Sciatic nerve (tissue), 2 donors: ENCODE measurements at places on chromosomes 3 and 15. TPM values are rescaled to one million over a fixed set of nuclear protein-coding genes. Genes with fewer than 3 reads are reported as not detected.

DNA sequence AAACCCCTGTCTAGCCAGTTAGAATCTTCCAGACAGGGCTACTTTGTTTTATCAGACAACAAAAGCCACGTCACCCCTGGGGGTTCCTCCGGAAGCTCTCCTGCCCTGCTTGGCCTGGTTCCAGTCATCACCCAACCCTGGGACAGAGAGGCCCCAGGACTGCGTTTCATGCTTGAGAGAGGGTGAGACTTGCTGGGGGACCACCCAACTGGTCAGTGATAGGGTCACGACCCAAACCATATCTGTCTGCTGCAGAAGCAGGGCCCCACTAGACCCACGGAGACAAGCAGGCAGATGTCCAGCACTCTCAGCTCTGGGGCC, 1.2 kb downstream of the NT5DC2 start:
- DNase-seq, result no peak

The GABRB3 gene
- total RNA-seq, result 4.5 TPM

GRCh38 chr3:52314489-52314888, 1.6 kb upstream of the DNAH1 start:
- no peak for DNase-seq

The LXN gene
- total RNA-seq, result 24.9 TPM

DNA sequence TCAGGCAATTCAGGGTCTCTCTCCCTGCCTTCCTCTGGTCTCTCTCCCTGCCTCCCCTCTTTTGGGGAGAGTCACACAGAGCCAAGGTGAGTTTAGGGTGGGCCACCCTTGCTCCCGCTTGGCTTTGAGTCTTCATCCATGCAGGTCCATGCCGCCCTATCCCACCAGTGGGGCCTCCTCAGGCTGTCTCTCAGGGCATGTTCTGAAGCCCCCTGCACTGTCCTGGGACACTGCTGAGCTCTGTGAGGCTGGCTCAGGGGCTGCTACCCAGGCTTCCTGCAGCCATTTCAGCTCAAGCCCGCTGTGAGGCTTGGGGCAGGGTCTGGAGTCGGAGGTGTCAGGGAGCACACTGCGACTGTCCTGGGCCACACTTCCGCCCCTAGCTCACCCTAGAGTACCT, 203.1 kb downstream of the SSR3 start:
- DNase-seq, result no peak

GRCh38 chr3:184415203-184415490, 35.3 kb downstream of the CHRD start:
- no peak for DNase-seq

DNA sequence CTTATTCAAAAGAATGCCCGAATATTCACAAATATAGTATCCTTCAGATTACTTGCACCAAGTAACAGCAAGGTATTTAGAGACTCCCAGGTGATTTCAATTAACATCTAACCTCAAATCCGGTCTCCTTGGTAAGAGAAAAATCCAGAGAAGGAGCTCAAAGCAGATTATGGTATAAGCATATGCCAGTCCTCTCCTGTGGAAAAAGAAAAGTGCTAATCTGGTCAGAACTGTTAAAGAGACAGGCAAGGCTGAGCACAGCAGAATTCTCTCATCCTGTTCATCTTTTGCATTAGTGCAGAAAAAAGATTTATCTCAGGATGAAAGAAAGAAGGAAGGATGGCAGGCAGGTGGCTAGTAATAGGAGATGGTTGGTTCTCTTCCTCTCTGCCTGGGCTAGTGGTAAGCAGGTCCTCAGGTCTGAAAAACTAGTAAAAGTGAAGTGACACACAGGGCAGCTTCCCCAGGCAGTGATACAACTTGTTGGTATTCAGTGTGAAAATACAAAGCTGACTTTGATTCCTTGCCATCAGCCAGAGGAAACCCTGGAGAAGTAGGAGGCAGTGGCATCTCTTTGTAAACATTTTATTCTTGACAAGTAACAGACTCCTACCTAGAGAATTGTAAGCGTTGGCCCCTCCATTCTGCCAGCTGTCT, 14.2 kb downstream of the ATXN7 start:
- no peak for DNase-seq

DNA sequence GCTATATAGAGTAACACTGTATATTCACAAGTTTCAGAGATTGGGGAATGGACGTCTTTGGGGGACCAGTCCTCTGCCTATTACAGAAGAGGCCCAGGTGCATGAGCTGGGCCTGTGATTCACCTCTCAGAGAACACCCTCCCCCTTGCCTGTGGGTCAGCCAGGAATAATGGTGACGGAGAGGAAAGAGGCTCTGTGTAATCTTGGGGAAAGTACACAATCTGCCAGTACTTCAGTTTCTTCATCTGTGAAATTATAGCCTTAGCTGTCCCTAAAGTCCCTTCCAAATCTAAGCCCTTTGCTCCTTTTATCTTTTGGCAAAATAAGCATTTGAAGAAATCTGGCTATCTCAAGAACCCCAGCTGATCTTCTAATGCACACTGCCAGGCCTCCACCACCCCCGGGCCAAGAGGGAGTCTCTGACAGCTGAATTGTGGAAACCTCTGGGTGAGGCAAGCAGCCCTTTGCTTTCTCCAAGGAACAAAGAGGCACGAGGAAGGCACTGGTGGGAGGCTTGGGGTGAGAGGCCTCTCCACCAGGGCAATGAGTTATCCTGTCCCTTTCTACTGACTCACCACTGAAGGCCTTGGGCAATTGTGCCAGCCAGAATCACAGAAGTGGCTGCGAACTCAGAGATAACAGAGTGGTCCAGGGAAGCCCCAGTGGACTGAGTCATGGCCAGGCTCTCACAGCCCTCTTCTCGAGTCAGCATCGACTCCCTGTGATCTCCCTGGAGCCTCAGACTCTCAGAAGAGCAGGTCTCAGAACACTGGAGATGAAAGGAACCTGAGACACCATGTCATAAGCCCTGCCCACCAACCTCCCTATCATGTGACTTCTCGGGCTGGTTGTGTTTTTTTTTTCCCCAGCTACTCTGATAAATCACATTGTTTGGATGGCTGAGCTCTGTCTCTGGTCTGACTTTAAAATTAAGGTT, 31.8 kb downstream of the CCNL1 start:
- no peak for DNase-seq

DNA sequence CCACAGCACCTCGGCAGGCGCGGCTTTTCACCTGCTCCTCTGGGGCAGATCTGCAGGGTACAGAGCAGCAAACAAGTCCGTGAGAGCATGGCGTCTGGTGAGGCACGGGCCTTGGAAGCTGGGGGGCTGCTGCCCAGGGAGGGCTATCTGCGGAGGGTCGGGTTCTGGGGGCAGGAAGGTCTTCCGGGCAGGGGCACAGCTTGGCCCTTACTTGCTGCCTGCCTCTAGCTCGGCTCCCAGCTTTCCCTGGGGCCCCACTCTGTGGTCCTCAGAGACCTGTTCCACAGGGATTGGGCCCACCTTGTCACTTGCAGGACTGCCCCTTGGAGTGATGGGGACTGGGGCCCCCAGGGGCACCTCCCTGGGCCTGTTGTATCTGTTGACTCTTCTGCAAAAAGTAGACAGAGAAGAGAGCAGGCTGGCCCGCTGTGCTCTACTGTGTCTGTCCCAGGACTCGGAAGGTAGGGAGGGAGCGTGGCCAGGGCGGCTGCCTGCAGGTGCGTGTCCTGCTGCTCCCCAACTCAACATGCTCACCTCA, 84.1 kb downstream of the TBC1D2B start:
- DNase-seq, result peak; percentile 61

- peak; percentile 83 for DNase-seq
Observed at GRCh38 chr3:66428733-66429132, 72.1 kb downstream of the LRIG1 start.

The LNP1 gene
- 3.4 TPM for total RNA-seq

The GHRL gene
- total RNA-seq, result 2.1 TPM

- DNase-seq, result no peak
Observed at GRCh38 chr3:140166861-140167599, 232.0 kb downstream of the CLSTN2 start.

DNA sequence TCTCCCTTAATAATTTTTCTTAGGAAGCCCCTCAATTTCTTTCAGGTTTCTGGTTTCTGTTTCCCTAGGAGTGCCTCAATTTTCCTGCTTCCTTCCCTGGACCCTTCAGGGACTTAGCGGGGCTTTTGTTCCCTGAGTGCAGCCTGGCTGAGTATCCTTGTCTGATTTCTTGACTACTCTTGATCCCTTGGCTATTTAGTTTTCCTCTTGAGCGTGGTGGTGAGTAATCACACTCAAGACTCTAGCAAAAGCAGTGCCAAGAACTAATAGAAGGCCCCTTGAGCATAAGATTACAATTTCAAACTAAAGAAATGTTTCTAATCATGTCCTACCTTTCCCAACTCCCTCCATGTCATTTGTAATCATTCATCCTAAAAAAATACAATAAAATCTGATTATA, 94.3 kb upstream of the C3orf80 start:
- no peak for DNase-seq

- no peak for DNase-seq
Observed at GRCh38 chr15:43826029-43826507, 734 bp upstream of the WDR76 start.
